ENCODE measurements at places on chromosomes 11 and 22.
A peak's percentile ranks its signal among the peaks of the same experiment; 100 is the strongest.

DNA sequence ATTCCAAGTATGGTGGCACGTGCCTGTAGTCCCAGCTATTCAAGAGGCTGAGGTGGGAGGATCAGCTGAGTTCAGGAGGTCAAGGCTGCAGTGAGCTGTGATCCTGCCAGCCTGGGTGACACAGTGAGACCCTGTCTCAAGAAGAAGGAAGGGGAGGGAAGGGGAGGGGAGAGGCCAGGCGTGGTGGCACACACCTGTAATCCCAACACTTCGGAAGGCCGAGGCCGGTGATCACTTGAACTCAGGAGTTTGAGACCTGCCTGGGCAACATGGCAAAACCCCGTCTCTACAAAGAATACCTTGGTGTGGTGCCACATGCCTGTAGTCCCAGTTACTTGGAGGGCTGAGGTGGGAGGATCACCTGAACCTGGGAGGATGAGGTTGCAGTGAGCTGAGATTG is 145.7 kb downstream of the SHANK2 start:
- DNase-seq: no peak

DNA sequence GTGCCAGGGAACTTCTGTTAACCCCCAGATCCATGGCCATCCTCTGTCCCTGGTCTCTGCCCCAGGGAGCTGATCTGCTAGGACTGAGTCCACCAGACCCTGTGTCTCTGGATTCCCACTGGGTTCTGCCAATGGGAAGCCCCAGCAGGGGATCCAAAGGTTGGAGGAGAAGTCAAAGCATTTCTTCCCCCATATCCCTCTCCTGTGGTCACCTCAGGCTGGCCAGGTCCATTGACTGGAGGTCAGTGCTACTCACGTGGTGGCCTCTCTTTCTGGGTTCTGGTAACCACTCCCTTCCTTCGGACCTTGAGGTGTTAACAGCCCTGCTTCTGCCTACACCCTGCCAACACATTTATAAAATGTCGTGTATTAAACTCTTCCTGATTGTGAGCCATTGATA is 69.7 kb upstream of the NECTIN1 start:
- no peak for DNase-seq

DNA sequence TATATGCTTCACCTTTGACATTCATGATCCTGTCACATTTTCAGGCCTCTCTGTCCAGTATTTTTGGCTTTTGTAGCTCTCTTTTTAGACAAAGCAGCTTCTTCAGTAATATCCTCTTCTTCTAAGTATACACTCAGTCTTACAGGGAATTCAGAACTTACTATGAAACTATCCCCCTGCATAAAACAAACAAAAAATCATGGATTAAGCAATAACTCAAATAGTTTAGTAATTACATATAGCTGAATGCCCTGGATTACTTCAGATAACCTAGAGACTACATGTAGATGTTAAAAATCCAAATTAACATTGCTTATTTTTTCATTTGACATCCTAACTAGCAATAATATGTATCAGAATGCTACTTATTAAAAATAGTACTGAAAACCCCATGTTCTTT is 5.2 kb downstream of the TAF1D start:
- DNase-seq: no peak

GRCh38 chr11:14668731-14669301 is 25.2 kb downstream of the PDE3B start:
- no peak for DNase-seq

GRCh38 chr22:19105867-19106802 is 16.1 kb downstream of the DGCR2 start:
- DNase-seq: no peak

DNA sequence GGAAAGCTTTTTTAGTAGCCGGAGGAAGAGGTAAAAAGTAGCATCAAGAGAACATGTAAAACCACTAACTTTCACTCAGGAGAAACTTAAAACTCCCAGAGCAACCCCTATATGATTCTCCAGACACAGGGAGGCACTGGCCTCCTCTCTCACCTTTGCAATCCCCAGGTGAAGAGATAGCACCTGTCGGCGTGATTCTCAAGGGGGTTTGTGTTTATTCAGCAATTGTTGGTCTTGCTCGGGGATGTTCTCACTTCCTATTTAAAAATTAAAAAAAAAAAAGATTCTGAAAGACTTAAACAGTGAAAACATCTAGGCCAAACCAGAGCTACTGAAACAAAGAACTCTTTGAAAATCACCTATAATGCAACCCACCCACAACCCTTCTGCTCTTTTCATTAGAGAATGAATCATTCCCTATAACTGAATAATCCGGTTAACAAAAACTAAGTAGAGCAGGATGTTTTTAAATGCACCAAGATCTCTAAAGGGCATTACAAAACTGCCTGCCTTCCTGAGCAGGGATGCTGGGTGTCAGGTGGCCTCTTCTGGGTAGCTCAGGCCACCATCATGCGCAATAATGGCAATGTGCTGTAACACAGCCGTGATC is 24.9 kb downstream of the DHCR7 start:
- DNase-seq: no peak

- DNase-seq: no peak
These were observed 56.2 kb upstream of the CSNK2A3 start for GRCh38 chr11:11409224-11409623.

DNA sequence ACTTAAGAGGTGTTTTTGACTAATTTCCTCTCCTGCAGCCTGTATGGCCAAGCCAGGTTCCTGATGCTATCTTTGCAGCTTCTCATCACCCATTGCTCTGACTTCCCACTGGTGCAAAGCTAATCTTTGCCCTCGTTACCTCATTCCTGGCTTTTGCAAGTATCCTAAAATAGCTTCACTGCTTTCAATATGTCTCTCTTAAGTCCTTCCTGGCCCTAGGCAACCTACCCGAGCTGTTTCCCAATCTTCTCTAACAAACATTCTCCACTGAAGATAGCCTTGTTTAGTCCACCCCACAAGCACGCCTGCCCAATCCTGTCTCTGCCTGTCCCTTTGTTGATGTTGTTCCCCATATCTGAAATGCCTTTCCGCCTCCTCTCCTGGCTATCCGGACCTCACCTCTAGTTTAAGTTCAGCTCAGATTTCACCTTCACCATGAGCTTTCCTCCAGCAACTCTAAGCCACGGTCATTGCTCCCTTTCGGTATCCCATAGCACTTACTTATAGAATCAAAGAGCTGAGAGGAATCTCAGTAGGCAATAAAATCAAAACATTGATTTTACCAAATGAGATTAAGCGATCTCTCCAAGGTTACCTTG is 30.1 kb upstream of the CECR2 start:
- DNase-seq: peak; percentile 27

All from suppressor macrophage treated with lipopolysaccharide for 4 hours (primary cell).